ENCODE measurements at places on chromosomes 12 and 14.

DNA sequence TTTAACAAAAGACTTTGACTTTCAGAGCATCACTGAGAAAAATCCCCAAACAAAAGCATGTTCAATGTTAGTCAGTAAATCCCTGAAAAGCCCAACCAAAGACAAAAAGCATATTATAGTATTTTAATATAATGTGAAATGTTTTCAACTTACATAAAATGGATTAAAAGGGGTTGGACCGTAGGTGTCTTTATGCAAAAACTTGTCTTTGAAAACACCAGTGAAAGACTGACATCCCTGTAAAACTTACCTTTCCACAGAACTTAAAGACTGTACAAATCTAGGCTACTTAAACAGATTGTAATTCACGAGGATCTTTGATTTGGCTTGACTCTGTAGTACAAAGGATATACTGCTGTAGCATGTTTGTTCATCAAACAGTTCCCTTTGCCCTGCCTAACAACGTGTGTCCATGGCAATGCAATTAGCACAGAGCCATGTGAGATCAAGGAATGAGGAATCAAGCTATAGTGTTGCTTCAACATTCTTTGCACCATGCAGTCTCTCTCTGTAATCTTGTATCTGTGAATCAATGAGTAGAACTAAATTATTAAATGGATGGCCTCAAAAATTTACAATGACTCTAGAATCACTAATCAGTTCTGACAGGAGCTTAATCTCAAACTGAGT, 138.5 kb upstream of the SYT1 start:
- DNase-seq = no peak

- no peak for DNase-seq
Observed at GRCh38 chr12:42992826-42993225, 403.3 kb upstream of the PRICKLE1 start.

GRCh38 chr12:53338017-53338416, 1.9 kb upstream of the SP7 start:
- DNase-seq = no peak

GRCh38 chr12:68458866-68459265, 126.7 kb upstream of the MDM1 start:
- no peak for DNase-seq

DNA sequence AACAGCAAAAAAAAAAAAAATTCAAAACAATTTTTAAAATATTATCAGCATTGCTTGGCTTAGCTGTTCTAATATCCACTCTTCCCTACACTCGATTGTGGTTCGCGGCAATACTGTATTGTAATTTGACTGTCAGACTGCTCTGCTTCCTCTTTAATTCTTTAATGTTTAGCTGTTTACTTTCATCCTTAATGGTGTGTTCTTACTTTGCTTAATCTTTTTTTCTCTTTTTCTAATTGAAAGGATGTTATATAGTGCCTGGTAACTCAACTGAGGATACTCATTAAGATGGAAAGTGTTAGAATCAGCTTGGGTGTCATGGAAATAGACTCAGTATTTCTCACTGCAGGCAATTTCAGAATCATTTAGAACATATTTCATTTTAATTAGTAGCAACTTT, 2.0 kb downstream of the ANO4 start:
- no peak for DNase-seq

- no peak for DNase-seq
Observed at GRCh38 chr12:106519607-106520021, 63.2 kb upstream of the RFX4 start.

DNA sequence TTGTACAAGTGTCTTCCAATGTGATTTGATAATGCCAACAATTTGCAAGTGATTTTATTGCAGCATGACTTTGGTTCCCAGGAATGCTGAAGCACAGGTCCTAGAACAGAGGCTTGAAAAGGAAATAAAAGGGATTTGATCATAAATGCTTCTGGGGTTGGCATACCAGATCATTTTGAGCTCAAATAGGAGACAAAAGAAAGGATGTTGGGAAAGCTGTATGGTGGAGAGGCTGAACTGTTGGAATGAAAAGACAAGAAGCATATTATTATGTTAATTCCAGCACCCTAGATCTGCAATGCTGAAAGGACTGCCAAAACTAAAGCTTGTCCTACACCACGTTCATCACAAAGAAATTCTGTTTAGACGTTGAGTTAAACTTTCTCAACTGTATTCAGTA, 143.1 kb downstream of the BICD1 start:
- DNase-seq = no peak

DNA sequence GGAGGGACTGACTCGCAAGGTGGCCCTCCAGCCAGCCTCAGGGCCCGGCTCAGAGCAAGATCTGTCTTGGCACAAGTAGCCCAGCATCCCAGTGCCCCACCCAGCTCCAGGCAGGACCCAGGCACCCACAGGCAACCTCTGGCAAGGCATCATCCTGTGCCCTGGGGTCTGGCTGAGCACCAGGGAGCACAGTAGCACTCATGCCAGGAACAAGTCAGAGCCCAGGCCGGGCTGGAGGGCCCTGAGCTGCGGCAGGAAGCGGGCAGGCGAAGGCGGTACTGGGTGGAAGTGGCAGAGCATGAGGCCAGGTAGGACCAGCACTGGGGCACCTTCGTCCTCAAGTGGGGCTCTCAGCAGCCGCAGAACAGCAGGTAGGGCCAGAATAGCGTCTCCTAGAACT, 5.2 kb upstream of the DIO3 start:
- DNase-seq = no peak

- no peak for DNase-seq
Observed at GRCh38 chr14:87082917-87083316, 910.1 kb downstream of the GALC start.

- no peak for DNase-seq
Observed at GRCh38 chr14:61337893-61338292, 16.5 kb downstream of the PRKCH start.

DNA sequence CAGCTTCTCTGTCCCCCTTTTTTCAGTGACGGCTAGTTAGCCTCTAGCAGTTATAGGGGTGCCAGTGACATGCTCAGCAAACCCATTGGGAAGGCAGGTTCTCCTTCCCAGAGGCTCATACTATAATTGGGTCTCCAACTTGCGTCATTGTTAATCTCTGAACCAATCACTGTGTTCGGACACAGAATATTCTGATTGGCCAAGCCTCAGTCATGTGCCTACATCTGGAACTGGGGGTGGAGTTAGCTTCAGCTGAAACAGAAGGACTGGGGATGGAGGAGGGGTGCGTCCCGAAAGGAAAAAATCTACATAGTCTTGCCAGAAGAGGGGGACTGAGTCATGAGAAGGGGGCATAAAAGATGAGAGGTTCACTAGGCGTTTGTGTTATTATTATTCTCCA, 165.6 kb downstream of the SUDS3 start:
- no peak for DNase-seq

DNA sequence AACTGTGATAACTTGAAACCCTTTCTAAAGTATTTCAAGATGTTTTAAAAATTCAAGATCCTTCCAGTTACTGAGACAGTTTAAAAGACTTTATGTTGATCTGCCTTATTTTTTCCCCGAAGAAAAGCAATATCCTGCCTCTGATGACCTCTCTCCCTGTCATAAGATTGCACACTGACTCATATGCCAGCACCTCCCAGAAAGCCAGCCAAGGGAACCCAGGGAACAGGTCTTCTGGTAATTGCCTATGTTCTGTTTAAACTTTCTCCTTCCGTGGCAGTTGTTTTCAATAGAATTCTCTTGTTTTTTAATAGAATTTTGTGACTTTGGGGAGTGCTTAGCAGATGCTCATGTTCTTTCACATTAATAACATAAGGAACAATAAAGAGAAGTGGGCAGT, 300.2 kb upstream of the PRKD1 start:
- no peak for DNase-seq

- DNase-seq = peak; percentile 94
Observed at GRCh38 chr14:75307700-75308379, 29.2 kb downstream of the FOS start.

GRCh38 chr14:73714656-73715081, 485 bp upstream of the PNMA1 start:
- DNase-seq = no peak

DNA sequence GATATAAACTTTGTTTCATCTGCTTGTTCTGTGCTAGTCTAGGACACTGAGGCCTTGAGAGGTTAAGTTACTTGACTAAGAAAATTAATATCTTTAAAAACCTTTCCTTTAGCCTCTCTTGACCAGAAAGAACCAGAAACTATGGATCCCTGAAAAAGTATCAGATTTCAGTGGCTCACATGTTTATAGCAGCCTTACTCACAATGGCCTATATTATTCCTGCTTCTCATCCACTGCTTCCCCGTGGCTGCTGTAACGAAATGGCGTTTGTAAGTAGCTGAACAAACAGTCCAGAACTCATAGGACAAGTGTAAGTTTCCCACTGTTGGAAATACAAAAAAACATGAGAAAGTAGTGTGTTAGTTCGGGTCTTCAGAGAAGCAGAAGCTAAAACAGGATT, 3.2 kb upstream of the PYGL start:
- no peak for DNase-seq

GRCh38 chr12:88617352-88617751, 37.1 kb upstream of the KITLG start:
- DNase-seq = no peak

DNA sequence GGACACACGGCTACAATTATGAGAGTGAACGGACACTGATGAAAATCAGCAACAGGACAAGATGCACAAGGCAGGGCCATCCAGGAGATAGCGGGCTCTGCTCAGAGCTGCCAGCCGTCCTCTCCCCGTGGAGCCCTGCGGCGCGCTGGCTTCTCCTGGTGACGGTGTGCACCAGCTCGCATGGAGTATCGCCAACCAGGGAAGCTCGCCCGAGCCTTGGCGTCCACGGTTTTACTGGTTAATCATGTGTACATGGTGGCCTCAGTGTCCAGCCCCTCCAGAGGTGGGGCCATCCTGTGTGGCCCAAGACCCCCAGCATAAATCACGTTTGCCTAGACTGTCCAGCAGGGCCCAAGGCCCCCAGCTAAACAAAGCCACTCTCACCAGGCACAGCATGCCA, 31.2 kb upstream of the DYNC1H1 start:
- no peak for DNase-seq

DNA sequence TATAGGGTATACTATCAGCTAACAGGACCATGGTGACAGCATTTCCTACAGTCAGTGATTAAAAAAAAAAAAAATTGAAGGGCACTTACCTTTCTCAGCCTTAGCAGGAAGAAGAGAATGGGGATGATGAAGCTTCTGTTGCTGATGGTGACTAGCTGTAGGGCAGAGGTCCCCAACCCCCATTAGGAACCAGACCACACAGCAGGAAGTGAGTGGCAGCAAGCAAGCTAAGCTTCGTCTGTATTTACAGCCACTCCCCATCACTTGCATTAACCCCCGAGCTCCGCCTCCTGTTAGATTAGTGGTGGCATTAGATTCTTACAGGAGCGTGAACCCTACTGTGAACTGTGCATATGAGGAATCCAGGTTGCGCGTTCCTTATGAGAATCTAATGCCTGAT, 91.3 kb upstream of the USP44 start:
- no peak for DNase-seq

GRCh38 chr14:95557832-95558231, 23.0 kb downstream of the GLRX5 start:
- DNase-seq = no peak

GRCh38 chr14:88026890-88027289, 22.0 kb downstream of the GPR65 start:
- DNase-seq = no peak

DNA sequence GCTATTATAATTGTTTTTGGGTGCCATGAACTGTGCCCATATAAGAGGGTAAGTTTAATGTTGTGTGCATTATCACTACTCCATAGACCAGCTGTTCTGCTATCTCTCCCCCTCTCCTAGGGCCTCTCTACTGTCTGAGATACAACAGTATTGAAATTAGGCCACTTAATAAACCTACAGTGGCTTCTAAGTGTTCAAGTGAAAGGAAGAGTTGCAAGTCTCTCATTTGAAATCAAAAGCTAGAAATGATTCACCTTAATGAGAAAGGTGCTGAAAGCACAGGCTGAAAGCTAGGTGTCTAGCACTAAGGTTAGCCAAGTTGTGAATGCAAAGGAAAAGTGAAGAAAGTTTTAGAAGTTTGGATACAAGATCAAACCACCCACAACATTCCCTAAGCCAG, 168.0 kb downstream of the SLC16A7 start:
- DNase-seq = no peak

DNA sequence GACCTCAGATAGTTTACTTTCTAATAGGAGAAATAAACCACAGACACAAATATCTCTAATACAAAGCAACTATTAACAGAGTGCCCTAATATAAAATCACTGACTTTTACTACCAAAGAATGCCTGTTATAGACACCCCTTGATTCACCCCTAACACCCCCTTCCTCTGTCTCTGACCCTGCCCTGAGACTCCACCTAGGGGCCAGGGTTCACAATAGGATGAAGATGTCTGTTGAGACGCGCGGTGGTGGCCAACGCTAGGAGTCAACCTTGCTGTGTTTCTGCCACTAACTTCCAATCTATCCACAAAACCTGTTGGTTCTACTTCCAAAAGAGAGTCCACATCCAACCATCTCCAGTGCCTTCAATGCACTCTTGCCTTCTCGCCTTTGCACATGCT, 10.9 kb upstream of the TC2N start:
- no peak for DNase-seq

- no peak for DNase-seq
Observed at GRCh38 chr14:105382343-105383082, 15.8 kb upstream of the TEX22 start.

GRCh38 chr12:50240096-50240791, 43.1 kb downstream of the LIMA1 start:
- no peak for DNase-seq

- no peak for DNase-seq
Observed at GRCh38 chr14:88255798-88256197, 67.3 kb downstream of the KCNK10 start.

DNA sequence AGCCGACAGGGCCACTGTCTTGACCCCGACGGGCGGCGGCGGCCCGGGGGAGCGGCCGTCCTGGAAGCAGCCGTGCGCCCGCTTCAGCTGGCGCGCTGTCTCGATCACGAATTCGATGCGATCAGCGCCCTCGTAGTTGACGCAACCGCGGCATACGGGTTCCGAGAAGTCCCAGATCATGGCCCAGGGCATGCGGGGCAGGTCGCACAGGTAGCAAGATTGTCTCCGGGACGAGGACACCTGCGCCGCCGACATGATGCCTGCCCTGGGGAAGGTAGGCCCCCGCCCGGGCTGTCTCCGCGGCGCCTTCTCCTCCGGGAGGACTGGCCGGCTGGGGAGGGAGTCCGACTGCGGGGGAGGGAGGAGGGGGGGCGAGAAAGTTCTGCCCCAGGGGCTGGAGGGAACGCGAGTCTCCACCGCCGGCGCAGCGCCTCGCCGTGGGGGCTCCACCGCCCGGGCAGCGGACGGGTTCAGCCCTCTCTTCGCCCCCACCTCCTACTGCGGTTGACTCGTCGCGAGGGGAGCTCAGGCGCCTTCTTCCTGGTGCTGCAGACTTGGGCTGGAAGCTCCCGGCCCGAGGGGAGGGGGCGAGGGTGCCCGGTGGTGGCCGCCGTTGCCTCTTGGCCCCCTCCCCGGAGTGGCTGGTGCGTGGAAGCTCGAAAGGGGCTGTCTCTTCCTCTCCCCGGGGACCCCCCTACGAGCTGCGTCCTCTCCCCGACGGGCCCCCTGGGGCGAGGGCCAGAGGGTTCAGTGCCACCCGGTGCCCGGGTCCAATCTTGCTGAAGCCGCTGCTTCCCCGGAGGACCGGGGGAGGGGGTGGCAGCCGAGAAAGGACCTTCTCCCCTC, 747 bp downstream of the IRF2BPL start:
- DNase-seq = peak; percentile 66

Data from suppressor macrophage treated with lipopolysaccharide for 1 hour (primary cell).